ENCODE measurements at places on chromosomes 1 and 21.

DNA sequence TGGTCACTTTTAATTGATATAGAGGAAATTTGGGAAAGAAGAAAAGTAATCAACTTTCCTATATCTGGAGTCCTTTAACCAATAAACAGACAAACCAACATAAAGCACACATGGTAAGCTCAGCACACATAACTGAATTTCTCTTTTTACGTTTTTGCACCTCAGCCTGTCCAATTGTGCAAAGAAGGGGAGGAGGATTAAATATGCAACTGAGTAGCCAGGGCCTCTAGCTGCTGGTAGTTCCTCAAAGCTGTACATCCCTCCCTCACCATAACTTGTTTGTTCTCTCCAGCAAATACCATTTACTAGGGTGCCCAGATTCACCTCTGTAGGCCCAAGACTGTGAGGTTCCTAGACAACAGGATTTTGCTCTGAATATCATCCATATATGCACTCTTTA is 25.4 kb downstream of the ST6GALNAC5 start:
- no peak for DNase-seq

DNA sequence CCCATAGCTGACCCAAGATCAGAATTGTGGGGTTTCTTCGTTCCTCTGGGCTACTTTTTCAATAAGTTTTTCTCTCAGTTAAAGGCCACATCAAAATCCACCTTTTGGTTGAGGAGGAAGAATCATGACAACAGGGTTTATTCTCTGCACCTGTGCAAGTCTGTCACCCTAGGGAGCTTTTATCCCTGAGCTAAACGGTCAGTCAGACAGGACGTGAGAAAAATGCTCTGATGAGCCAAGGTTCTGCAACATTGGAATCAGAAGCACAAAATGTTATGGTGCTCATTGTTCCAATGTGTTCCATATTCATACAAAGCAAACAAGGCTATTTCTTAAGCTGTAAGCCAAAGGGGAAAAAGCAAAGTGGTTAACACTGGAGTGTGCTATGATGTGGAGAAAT is 7.4 kb upstream of the ERICH3 start:
- DNase-seq: no peak

GRCh38 chr1:20279509-20279908 is 11.2 kb upstream of the VWA5B1 start:
- DNase-seq: peak; percentile 82

GRCh38 chr1:218415726-218416125 is 70.6 kb downstream of the TGFB2 start:
- no peak for DNase-seq
